NCI-H2081 treated with DMSO at 0.1 percent for 48 hours (cell line): ENCODE measurements at places on chromosomes 5 and 9.

DNA sequence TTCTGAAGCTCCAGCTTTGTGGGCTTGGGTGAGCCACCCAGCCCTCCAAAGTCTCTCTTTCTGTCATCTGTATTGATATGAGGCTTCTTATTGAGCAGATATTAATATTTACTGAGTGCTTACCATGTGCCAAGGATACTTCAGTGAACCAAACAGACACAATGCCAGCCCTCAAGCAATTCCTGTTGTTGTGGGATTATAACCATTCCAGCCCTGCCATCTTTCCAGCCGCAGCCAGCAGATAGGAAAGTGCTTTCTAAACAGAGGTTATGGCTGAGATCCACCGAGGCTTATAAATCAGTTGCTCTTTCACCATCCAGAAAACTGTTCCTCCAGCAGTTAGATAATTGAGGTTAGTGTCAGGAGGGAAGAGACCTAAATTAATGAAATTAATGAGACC, 137.7 kb upstream of the ALDH1B1 start:
- DNase-seq: no peak

DNA sequence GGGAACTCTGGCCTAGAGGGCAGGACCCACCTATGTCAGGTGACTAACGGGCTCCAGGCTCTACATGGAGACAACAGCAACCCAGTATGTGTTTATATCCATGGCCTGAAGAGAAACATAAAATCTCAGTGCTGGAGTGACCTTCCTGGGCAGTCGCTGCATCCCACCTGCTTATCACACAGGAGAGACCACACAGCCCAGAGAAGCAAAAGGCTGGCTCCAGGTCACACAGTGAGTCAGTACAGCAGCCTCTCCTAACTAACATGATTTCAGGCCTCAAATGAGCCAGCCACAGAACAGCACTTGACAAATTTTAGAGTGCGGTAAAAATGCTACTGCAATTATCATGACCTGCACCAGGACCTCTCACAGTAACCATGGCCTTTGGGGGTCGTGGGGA, 54.0 kb upstream of the TGFBR1 start:
- no peak for DNase-seq

GRCh38 chr5:134130239-134130945, 15.9 kb downstream of the TCF7 start:
- no peak for DNase-seq

- no peak for DNase-seq
Measured at GRCh38 chr5:2914981-2915484, 163.6 kb upstream of the IRX2 start.

GRCh38 chr9:13823026-13823425, 490.9 kb downstream of the NFIB start:
- no peak for DNase-seq
